ENCODE measurements at places on chromosomes 3 and 15. TPM values are rescaled to one million over a fixed set of nuclear protein-coding genes. Genes with fewer than 3 reads are reported as not detected.

The TMC3 gene
- total RNA-seq, result 0.21 TPM

The HYAL1 gene
- total RNA-seq, result 4.5 TPM

The STRC gene
- total RNA-seq, result 14.7 TPM

The FLNB gene
- 48.3 TPM for total RNA-seq

The C3orf52 gene
- total RNA-seq, result 0.89 TPM

The CLDN16 gene
- total RNA-seq, result 5.1 TPM

Data from dorsolateral prefrontal cortex (tissue), 122 donors.